T-helper 2 cell (primary cell): ENCODE measurements at places on chromosomes 12 and 14.
A peak's percentile ranks its signal among the peaks of the same experiment; 100 is the strongest.

DNA sequence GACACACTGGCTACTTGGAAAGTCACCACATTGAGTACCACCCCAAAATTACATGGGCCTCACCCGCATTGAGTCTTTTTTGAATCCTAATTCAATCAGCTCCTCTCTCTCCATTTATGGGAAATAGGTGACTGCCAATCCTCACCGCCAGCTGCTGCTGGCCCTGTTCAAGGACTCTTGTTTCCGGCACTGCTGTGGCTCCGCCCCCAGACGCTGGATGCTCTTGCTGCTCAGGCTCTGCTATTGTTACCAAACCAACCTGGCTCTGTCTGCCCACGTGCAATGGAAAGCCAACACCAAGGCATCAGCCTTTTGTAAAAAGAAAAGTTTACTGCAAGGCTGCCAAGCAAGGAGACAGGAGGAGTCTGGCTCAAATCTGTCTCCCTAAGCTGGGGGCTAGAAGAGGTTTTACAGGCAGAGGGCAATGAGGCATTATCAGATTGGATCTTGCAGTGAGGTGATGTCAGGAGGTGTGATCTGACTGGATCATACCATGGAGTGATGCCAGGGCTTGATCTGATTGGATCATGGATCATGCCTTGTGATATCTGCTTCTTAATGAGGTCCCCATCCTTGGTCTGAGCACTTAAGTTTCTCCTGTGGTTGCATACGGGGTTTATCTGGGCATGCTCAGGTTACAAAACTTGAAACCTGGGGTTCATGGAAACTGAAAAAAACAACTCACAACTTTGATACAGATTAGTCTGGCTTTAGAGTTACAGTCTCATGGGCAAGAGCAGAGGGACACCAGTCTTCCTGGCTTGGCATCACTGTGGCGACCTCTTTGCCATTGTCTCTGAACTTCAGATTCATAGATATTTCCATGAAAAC lies 117.1 kb upstream of the SLC35F4 start:
- peak; percentile 45 for DNase-seq

GRCh38 chr14:104932676-104933631 lies 8.3 kb downstream of the PLD4 start:
- DNase-seq: peak; percentile 66

DNA sequence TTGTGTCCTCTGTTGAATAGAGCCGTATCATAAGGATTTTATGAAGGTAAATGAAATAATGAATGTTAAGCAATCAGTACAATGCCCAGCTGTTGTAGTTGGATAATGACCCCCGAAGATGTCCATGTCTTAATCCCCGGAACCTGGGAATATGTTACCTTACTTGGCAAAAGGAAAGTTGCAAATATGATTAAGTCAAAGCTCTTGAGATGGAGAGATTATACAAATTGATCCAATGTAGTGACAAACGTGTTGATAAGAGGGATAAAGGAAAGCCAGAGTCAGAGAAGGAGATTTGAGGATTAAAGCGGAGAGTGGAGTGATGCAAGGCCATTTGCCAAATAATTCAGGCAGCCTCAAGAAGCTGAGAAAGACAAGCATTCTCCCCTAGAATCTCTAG lies 19.2 kb upstream of the MGAT4C start:
- no peak for DNase-seq

DNA sequence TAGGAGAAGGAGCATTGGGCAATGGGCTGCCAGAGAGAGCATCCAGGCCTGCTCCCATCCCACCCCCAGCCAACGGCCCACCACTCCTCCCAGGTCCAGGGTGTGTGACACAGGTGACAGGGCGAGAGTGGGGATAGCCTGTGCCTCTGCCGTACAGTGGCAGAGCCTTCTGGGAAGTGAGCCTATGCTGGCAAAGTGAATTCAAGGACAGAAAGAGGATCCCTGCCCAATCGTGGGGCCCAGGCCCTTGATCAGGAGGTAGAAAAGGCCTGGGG lies 553 bp upstream of the KRT79 start:
- DNase-seq: no peak

DNA sequence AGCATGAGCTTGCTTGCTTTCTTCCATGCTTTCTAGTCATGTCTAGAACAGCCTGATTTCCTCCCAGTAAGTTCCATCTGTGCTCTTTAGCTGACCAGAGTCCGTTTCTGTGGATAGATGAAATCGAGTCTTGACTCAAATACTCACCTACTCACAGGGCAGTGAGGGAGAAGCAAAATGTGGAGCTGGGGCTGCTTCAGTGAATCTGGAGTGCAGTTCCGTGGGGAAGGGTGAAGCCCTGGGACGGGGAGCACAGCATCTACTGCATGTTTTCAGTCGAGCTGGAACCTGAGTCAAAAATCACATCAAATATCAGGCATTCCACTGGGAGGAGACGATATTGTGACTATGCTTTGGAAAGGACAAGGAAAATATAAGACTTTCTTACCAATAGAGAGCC lies 70.3 kb upstream of the PRMT8 start:
- no peak for DNase-seq

DNA sequence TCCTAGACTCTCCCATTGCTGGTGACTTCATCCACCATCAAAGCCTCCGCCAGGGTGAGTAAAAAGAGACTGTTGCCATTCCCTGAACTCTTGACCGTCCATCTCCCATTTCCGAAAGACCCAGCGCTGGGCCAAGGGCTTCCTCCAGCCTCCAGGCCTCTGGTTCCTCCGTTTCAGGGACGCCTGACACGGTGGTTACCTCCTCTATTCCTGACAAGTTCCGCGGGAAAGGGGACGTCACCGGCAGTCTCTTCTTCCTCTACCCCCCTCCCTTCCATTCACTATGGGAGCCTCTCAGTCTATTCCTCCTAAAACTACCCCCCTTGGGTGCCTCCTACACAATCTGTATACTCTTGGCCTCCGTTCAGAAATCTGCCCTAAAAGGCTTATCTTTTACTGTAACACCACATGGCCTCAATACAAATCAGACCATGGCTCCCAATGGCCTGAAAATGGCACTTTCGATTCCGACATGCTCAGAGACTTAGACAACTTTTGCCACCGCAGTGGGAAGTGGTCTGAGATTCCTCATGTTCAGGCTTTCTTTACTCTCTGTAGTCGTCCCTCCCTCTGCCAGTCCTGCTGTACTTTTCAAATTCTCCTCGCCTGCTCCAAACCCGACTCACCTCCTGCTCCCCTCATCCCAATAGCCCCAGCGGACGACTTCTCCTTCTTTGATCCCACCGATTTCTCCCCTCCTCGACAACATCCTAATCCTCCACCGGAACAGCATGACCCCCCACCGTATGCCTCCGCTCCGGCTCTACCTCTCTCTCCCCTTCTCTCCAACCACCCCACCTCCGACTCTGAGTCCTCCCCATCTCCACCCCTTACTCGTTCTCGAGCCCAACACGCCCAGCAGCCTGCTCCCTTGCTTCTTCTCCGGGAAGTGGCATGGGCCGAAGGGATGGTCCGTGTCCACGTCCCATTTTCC lies 70.4 kb downstream of the MOK start:
- no peak for DNase-seq

GRCh38 chr12:56271031-56271430 lies 4.3 kb downstream of the COQ10A start:
- DNase-seq: no peak

DNA sequence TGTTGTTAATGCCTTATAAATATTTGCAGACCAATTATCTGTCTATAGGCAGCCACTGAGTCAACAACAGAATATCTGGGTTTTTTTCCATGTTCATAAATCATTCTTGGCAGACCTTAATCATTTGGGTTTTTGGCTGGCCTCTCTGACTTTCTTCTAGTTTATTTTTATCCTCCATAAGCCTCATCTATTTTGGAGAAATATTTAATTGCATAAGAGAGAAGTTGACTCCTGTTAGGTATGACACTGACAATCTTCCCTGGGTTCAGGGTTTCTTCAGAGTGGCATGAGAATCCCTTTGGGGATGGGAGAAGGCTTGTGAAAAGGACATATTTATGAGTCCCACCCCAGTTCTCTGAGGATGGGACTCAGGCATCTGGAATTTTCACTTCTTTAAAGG lies 299.8 kb downstream of the NRXN3 start:
- no peak for DNase-seq

GRCh38 chr14:24068711-24069410 lies 2.5 kb upstream of the CPNE6 start:
- DNase-seq: no peak

DNA sequence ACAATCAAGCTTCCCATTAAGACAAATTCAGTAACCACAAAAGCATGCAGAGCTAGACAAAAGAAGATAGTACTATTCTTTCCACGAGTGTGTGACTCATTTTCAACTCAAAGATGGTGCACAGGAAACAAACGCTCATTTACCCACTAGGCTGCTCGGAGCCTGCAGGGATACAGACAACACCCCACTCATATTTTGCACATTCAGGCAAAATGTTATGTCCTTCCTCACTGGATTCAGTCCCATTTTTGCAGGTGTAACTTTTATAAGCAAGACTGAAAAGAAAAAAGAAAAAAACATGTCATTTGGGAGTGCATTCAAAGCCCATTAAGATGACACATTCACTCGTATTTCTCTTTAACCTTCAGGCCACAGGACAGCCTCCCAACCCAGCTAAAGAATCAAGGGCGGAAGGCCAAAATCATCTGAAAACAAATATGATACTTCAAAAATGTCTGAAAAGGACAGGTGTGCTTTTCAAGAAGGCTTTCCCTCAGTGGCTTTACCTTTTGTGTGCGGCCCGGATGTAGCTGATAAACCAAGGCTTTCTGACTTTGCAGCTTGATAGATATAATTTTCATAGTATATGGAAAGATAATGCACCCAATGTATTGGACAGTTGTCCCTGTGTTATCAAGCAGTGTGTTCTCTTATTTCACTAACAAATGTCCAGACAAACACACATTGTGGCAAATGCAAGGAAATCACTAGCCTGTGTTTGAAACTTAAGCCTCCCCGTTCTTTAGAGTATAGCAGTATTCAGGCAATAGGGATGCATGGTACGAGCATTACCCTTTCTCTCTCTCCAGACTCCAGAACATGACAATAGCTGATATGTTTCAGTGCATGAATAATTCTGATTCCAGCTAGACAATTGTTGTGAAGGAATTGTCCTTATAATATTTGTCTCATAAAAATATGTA lies 147.8 kb upstream of the KRR1 start:
- no peak for DNase-seq

DNA sequence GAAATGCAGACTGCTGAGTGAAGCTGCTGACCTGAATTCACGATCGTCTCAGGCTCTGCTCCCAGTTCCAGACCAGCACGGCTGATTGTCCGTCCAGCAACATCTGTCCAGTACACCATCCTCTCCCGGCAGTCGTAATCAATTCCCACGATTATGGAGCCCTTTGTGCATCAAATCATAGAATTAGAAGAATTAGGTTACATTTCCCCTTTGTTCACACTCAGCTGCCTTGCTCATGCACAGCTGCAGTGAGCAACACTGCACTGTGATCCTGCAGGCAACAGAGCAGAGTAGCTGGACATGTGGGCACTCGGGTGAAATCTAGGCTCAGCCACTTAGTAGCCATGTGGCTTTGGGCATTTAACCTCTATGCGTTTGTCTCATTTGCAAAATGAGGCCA lies 22.2 kb downstream of the RTRAF start:
- no peak for DNase-seq

DNA sequence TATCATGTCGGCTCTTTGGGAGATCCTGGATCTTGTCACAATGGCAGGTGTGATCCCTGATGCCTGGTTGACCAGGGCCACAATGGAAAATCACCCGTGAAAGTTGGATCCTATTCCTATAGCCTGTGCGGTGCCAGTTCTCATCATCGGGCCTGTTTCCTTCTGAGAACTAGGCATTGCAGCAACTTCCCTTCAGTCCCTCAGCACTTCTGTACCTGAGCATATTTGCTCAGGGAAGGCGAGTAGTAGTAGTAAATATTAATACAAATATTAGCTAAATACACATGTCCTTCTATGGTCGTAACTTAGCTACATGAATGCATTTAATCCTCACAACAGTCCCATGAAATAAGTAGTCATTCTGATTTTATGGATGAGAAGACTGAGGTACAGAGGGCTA lies 22.1 kb upstream of the TAMALIN start:
- DNase-seq: no peak

DNA sequence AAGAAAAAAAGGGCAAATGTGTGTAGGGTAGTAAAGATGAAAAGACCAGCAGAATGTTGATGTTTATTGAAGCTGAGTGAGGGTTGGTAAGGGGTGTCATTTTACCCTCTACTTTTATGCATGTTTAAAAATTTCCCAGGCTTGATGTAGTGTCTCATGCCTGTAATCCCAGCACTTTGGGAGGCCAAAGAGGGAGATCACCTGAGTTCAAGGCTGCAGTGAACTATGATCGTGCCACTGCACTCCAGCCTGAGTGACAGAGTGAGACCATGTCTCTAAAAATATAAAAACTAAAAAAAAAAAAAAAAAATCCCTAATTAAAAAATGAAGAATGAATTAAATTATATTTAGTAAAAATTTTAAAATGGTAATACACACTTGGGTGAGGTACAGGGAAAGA lies 8.5 kb downstream of the SEL1L start:
- no peak for DNase-seq

GRCh38 chr12:44847888-44848702 lies 28.0 kb downstream of the NELL2 start:
- peak; percentile 44 for DNase-seq

DNA sequence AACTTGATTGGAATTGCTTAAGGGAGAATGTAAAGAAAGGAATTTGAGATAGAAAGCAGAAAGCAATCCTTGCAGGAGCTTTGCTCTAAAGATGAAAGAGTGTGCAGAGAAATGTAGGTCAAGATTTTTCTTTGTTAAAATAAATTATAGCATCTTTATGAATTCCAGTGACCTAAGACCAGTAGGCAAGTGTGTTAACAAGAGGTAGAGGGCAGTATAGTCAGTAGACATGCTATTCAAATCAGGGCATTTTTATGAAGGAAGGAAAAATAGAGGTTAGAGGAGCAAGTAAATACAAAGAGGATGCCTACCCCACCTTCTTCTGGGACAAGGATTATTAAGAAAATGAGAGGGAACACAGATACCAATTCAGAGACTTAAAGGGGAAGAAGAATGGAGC lies 148.5 kb downstream of the PLCZ1 start:
- no peak for DNase-seq

GRCh38 chr12:127600211-127600610 lies 666.8 kb upstream of the TMEM132C start:
- DNase-seq: no peak

DNA sequence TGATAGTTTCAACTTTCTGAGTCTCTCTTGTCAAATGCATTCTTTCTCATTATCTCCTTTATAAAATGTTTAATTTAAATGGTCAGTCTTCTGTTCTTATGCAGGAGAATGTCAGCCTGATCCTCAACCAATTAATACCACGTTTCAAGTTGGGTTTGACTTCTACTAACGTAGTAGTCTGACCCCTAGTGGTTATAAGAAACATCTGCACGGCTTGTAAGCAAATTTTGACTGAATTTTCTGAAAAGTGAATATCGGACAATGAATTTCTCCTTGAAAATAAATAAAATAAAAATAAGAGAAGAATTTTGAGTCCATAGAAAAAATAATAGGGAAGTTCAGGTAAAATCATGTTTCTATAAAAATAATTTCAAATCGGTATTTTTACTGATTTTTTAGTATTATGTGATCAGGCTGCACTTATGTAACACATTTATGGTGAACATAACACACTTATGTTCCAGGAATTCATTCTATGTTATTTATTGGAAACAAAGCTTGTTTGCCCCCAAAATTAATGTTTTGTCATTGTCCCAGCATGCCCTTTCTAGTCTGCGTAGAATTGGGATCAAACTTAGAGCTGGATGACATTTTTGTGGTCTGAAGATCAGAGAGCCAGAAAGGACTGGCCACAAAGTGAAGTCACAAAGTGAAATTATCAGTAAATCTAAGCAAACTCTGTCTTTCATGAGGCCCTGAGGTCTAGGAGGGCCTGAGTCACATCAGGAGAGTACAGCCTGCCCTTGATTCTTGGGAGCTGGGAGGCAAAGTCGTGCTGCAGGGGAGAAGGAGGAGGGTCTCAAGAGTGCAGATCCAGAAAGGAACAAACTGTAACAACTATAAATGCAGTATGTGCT lies 101.2 kb upstream of the STXBP6 start:
- DNase-seq: no peak
